ENCODE measurements at places on chromosomes 16 and 17.

- DNase-seq = no peak
Observed at GRCh38 chr17:67449065-67449464, 72.0 kb downstream of the PITPNC1 start.

DNA sequence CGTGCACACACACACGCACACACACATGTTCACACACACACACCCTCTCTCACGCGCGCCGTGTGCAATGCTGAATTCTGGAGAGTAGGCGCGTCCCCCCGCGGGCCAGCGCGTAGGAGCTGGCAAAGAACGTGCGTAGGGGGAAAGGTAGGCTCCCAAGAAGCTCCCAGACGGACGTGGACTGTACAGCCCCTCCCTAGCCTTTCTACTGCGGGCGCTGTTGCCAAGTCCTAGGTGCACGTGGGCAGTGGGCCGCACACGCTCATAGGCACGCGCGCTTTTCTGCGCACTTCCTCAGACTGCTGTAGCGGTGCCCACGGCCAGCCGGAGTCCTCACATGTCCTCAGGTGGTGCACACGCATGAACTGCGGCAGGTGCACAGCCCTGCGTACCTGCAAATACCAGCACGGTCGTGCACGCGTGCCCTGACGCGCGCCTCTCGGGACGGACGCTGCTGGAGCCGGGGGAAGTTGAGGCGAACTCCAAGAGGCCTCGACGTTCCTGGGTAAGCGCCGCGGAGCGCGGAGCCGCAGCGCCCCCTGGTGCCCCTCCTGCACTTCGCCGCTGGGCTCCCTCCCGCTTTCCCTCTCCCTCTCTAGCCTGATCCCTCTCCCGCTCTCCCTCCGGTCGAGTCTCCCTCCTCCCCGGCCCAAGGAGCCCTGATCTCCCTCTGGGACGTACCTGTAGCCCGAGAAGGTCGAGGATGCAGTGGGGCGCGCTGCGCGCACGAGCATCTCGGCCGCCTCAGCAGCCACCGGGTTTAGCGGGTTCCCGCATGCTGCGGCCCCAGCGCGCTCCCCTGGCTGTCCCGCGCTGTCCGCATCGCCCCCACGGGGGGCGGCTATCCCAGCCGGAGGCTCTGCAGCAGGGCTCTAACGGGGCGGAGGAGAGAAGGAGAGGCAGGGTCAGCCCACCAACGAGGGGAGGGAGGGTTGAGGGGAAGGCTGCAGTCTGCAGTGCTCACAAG is 749 bp downstream of the GRIN2A start:
- peak; percentile 41 for DNase-seq

DNA sequence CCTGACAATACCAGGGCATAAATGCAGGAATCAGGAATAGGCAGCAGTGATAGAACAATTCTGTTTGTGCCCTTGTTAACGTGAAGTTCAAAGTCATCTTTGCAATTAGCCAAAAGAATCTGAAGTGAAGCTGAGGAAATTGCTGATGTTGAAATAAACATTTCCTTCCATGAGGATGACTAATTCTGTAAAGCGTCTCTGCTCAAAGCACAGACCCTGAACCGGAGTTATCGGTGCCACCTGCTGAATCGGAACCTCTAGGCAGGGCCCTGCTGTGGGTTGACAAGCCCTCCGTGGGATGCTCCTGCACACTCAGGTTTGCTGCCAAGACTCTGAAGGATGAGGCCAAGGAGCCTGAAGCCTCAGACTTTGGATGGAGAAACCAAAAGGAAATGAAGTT is 37.0 kb upstream of the CDH1 start:
- DNase-seq = no peak

DNA sequence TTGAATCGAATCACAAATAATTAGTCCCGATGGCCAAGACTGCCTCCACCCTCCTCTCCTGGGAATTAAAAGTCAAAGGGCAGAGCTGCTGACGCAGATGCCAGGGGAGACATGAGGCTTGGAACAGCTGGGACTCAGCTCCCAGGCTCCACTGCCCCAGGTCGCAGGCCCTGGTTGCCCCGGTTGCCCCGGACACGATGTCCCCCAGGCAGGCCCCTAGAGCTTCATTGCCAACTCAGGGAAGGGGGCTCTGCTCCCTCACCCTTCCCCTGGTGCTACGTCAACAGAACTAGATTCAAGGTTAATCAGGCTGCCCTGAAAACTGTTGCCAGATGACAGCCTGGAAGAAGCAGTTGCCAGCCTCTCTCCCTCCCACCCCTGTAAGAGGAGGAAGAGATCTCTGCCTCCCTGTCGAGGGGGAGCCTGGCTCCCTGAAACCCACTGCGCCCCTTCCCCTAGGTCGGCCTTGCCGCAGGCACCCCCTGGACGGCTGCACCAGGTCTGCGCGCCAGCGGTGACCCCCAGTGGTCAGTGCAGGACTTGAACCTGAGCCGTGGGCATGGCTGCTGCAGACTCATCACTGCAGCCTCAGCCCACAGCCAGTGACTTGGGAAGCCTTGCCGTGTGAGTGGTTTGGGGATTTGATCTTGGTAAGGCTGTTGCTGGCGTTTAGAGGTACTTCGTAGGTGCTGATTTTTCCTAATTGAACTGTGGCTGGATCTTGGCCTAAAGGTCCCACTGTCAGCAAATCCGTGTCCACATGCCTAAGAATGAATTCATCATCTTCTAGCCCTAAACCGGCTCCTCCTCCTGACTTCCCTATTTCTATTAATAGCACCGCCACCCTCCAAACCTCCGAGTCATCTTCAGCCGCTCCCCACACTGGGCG is 84.1 kb upstream of the TOB1 start:
- DNase-seq = peak; percentile 54

GRCh38 chr17:81453076-81453475 is 57.8 kb downstream of the BAHCC1 start:
- DNase-seq = no peak

- no peak for DNase-seq
Observed at GRCh38 chr16:89685916-89686315, 573 bp upstream of the CDK10 start.

DNA sequence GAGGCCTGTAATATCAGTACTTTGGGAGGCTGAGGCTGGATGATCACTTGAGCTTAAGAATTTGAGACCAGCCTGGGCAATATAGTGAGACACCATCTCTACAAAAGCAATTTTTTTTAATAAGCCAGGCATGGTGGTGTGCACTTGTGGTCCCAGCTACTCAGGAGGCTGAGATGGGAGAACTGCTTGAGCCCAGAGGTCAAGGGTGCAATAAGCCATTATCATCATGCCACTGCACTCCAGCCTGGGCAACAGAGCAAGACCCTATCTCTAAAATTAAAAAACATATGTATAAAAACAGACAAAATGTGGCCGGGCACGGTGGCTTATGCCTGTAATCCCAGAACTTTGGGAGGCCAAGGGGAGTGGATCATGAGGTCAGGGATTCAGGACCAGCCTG is 3.2 kb upstream of the ZNF785 start:
- no peak for DNase-seq

DNA sequence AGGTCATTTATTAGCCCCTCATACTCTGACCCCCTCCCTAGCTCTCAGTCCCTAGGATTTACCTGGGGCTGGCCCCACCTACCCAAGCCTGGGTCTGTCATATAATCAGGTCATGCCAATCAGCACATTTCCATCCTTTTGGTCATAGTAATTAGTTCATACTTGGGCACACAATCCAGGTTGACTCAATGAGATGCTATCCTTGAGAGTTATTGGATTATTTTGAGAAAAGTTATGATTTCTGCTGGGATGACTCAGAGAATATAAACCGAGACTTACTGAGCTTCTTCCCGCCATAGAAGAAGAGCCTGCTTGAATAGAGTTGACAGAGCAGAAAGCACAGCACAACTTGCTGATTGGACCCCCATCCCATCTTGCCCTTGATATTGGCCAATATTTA is 331.5 kb downstream of the CBLN1 start:
- no peak for DNase-seq

- DNase-seq = no peak
Observed at GRCh38 chr16:3174618-3175148, 13.3 kb upstream of the OR1F1 start.

DNA sequence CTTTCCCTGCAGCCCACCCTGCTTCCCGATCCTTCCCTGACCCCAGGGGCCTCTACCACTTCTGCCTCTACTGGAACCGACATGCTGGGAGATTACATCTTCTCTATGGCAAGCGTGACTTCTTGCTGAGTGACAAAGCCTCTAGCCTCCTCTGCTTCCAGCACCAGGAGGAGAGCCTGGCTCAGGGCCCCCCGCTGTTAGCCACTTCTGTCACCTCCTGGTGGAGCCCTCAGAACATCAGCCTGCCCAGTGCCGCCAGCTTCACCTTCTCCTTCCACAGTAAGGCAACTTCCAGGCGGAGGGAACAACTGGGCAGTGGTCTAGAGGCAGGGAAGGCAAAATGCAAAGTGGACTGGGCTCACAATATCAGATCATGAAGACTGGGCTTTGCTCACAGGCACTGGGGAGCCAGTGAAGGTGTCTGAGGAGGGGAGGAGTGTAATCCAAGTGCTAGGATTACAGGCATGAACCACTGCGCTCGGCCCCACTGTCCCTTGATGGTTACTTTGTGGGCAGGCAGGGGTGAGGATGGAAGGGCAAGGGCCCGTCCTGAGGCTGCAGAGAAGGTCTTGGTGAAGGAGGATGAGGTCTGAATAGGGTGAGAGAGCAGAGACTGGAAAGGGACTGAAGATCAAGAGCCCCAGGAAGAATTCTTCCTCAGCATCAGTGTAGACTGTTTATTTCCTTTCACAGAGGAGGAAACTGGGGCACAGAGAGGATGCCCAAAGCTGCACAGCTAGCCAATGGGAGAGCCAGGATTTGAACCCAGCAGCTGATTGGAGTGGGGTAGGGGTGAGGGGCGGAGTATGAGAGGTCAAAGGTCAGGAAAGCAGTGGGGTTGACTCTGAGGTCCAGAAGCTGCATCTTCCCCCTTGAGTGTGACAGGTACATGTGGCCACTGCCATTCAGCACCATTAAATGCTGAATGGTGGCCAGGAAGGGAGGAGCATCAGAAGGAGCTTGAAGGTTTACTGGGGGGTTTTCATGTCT is 16.5 kb upstream of the ADGRG3 start:
- no peak for DNase-seq

- no peak for DNase-seq
Observed at GRCh38 chr16:87674419-87674818, 72.1 kb downstream of the JPH3 start.

All from stimulated activated CD4-positive, alpha-beta T cell treated with anti-CD3 and anti-CD28 coated beads, Interleukin-1b, Interleukin-23, amount 100 ng/mL, for 48 hours (primary cell).